Activated naive CD4-positive, alpha-beta T cell (primary cell): ENCODE measurements at places on chromosomes 16 and 17.

GRCh38 chr17:78925234-78925633 lies at the start of gene TIMP2:
TSS of gene TIMP2 (minus strand) at chr17:78925387. CDS start at chr17:78925088, 299 bp downstream.
- no peak for DNase-seq

DNA sequence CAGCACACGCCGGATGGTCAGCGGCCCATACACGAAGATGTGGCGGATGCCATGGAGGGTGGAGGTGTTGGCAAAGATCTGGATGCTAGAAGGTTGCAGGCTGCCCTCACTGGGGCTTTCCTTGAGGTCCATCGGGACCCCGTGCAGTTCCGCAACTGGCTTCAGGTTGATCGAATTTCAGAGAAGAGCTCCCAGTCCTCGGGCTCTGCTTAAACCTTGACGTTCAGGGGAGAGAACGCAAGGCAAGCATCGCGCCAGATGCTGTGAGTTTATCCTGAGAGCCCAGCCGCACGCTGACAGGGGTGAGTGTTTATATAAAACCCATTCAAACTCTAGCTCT lies 98.7 kb upstream of the CCL2 start:
- DNase-seq, result no peak

DNA sequence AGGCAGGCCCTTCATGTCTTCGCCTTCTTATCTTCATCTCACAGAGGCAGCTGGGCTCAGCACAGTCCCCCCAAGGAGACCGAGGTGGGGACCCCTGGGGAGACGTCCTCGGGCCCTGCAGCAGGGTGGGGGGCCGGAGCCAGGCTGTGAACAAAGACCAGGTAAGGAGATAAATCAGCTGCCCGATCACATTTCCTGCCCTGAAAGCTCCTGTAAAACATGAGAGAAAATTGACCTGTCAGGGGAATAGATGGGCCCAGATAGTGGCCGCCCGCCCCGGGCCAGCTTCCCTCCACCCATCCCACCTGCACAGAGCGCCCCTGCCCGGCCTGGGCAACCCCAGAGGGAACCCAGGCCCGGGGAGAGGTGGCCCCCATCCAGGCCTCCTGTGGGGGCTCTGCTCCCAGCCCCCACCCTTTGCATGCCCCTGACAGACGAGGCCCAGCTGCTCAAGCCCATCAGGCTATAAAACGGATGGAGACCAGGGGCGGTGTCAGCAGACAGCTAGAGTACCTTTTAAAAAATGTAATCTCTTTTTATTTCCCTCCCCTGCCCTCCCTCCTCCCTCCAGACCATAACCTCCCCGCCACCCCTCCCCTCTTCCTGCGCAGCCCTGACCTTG lies 18.8 kb upstream of the SLC38A10 start:
- no peak for DNase-seq

GRCh38 chr17:74009056-74009625 lies 194.3 kb upstream of the RPL38 start:
- no peak for DNase-seq

DNA sequence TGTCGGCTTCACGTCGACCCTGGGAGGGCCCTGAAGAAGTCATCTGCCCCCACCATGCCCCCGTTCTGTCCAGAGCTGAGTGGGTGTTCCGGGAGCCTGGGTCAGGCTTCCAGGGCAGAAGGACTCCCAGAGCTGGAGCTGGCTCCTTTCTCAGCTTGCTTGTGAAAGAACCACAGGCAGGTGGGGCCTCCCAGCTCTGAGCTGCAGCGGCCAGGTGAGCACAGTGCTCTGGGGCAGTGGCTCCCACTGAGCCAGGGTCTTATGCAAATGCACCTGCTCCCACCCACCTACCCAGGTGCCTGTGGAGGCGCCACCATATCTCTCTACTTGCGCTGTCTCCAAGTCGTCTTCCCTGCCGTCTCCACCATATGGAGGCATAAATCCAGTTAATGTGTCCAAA lies 140.0 kb upstream of the RPL38 start:
- no peak for DNase-seq

GRCh38 chr17:39400547-39401411 lies 647 bp downstream of the FBXL20 start:
- no peak for DNase-seq

GRCh38 chr16:48123104-48123788 lies 32.5 kb downstream of the ABCC12 start:
- DNase-seq, result no peak

DNA sequence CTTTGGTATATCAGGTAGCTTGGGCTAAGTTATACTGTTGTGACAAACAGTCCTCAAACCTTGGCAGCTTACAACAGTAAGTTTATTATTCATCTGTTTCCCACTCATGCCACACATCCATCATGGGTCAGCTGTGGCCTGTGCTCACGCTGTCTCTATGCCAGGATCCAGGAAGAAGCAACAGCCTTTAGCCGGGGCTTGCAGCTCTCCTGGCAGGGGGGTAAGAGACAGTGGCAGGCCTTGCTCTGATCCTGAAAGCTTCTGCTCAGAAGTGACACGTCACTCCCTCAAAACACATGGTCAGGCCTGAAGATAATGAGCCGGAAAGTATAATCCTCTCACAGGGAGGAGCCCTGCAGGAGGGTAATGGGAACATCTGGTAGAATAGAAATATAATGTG lies 377.6 kb downstream of the CPPED1 start:
- no peak for DNase-seq

DNA sequence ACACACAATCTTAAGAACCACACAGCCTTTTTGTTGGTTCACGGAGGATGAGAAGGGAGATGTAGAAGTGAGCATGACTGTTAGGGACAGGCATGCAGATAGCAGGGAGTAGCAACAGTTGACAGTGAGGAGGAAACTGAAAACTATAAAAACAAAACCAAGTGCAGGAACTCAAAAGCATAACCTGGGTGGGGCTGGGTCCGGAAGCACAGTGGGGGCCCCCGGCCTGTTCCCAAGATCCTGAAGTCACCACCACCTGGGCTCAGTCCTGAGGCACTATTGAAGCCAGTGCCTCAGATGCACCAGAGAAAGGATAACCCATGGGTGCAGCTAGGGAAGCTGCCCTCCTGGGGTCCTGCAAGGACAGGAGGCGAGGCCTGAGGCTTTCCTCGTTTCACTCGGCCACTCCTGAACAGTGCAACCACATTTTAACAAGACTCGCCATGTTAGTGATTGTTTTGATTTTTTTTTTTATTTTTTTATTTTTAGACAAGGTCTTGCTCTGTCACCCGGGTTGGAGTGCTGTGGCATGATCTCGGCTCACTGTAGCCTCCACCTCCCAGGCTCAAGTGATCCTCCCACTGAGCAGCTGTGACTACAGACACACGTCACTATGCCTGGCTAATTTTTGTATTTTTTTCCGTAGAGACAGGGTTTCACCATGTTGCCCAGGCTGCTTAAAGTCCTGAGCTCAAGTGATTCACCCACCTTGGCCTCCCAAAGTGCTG lies 27.7 kb upstream of the CBX4 start:
- DNase-seq, result no peak

DNA sequence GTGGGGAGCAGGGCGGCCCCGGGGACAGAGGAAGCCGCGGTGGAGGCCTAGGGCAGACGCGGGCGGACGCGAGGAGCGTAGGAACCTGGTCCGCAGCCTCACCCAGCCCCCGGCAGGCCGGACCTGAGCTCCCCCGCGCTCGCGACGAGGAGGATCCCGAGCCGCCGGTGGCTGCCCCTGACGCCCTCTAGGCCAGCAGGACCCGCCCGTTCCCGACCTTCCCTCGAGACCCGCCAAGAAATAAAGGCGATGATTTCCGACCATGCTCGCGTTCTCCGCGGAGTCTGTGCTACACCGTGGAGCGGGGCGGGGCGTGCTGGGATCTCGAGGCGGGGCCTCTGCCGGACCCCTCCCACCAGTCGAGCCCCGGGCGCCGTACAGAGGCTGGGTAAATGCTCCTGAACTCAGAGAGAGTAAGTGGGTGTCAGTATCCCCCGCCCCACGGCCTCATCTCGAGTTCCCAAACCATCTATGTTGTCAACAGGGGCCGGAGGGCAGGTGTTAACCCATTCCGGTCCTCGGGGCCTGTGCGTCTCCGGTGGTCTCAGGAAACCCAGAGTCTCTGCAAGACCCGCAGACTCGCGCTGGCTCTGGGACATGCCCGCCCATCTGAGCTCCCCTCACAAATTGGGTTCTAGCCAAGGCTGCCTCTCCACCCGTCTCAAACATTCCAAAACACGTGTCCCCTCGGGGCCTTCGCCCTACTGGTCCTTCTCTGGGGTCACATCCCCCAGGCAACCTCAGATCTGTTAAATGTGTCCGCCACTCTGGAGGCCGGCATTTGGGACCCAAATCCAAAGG lies 13.7 kb downstream of the SYCE1L start:
- peak; percentile 36 for DNase-seq

DNA sequence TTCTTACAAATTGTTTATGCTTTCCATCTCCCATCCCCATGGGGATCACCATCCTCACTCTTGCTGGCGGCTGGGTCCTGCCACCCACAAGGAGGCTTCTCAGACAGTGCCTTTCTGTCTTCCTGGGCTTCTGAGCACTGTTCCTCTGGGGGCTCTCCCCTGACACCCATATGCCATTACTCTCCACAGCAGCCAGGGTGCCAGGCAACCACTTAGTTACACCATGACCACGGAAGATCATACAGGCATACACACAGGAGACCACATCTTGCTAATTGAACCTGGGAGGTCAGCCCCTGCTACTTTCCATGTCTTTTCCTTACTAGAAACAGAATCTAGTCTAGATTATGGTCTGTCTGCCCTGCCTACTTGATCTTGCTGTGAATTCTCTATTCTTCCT lies 27.7 kb upstream of the HS3ST2 start:
- DNase-seq, result no peak

DNA sequence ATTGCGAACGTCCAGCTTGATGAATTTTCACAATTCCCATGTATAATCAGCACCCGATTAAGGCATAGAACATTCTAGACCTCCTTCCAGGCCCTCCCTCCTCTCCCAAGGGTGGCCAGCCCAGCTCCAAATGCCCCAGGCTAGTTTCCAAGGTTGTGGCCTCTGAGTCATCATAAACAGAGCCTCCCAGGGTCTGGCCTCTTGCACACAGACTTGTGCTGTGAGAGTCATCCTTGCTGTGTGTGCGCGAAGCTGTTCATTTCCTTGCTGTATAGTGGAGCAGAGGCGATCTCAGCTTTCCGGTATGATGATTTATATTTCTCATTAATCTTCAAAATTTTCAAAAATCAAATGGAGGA lies 20.5 kb upstream of the JPH3 start:
- no peak for DNase-seq
